A673 (cell line): ENCODE measurements at places on chromosomes 6 and 20. TPM values are rescaled to one million over a fixed set of nuclear protein-coding genes. Genes with fewer than 3 reads are reported as not detected.

- no peak overlapping the region for H3K4me3 ChIP-seq
- H3K27ac ChIP-seq, result no peak overlapping the region
Observed at GRCh38 chr6:68575765-68576439, 59.2 kb upstream of the ADGRB3 start.

DNA sequence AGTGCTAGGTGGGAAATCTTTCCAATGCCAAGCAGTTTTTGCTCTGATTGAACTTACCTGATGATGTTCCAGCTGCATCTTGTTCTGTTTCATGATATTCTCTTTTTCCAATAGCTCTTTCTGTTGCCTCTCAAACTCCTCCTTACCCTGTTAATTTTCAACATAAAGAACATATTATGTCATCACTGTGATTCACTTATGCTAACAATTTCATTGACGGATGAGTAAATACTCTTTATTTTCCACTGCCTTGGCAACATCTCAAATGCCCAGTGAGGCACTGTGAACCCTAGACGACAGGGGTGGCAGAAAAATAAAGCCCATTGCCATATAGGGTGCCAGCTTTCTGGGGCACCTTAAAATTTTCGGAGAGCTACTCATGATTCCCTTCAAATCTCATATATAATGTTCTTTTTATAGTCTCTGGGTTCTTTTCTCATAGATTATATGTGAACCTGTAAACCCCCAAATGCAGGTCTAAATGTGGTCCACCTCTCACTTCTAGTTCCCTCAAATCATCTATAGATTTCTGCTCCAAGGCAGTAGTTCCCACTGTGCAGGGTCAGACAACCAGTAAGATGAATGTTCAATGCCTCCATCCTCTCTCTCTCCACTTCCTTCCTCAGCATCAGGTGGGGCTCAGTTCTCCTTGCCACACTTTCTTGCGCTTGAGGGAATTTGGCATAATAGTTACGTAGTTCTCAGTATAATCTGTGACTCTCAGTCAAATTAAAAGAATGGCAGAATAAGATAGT lies 44.1 kb downstream of the NEDD9 start:
- no peak overlapping the region for H3K4me3 ChIP-seq
- H3K27ac ChIP-seq, result no peak overlapping the region
- DNase-seq, result no peak
- peaks cover 4% of the 10 kb centered on the region for H3K4me1 ChIP-seq

DNA sequence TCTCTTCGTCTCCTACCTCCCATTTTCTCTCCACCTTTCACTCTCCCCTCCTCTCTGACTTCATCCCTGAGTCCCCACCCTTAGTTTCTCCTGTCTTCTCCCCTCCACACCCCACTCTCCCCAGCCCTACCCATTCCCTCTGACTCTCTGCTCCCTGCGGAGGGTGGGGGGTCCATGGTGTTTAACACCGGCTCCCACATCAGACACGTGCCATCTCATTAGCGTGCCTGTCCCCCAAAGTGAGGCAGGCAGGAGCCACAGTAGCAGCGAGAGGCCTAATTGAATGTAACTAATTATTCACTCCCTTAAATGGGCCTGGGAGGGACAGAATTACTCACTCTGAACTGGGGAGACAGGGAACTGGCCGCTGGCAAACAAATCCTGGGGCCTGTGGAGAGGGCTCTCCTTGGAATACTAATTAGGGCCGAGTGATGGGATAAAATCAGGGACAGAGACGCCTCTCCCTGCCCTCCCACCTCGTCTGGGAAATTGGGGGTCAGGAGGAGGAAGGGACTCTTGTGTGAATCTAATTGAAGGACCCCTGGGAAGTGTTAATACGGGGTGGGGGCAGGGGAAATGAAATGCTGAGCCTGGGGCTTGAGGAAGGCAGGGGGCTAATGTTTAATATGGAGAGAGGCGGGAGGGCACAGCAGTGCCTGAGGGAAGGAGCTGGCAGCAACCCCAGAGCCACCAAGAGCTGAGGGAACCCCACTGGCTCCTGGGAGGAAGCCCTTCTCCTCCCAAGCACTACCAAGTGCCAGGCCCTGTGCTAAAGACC lies 17.9 kb downstream of the CD40 start:
- H3K27me3 ChIP-seq, result peaks cover 5% of the 10 kb centered on the region
- H3K36me3 ChIP-seq, result no peaks in the 10 kb centered on the region
- no peak overlapping the region for H3K4me3 ChIP-seq
- DNase-seq, result no peak

DNA sequence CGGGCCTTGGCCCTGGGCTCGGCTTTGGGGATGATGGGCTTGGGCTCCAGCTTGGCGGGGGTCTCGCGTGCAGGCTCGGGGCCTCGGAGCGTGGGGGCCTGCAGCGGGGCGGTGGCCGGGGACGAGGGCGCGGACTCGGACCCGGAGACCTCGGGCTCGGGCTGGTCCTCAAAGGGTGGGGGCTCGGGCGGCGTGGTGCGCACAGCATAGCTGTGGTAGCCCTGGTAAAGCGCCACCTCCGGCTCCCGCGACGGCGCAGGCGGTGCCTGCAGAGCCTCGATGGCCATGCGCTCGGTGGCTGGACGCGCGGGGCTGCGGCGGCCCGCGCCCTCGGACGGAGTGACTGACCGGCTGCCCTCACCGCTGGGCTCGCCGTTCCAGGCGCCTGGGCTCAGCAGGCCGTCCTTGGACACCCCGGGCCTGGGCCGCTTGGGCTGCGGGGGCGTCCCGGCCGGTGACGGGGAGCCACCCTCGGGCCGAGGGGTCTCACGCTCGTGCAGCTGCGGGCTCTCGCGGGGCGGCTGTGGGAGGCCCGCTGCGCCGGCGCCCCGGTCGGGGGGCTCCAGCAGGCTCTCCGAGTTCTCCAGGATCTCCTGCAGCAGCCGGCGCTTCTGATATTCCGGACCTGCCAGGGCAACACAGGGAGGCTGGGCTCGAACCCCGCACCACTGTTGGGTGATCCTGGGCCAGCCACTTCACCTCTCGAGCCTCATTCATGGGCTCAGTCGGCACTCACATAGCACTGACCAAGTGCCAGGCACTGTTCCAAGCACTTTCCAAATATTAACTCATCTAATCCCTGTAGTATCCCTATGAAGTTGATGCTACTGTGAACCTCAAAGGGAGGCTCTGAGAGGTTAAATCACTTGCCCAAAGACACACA lies 71.0 kb downstream of the JPH2 start:
- no peaks in the 10 kb centered on the region for H3K4me1 ChIP-seq
- H3K4me3 ChIP-seq, result no peak overlapping the region
- H3K27ac ChIP-seq, result no peak overlapping the region
- no peaks in the 10 kb centered on the region for H3K27me3 ChIP-seq
- DNase-seq, result no peak

DNA sequence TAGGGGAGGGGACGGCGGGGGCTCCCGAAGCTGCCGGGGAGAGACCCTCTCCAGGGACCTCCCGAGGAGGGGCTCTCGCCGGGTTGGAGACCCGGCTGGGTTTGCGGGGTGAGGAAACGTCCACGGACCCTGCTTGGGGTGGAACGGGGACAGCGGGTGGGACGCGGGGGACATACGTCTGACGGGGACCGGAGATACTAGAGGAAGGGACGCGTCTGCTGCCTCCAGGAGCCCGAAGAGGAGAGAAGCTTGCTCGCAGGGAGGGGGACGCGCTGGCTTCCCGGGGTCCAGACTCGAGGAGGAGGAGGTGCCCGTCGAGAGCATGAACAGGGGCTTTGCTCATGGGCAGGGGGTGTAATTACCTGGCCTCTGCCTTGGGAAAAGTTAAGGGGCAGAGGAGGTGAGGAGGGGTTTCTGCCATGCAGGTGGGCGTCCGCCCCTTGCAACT lies 593 bp downstream of the DNMT3B start:
- H3K27ac ChIP-seq, result peak overlapping the region; percentile 37
- H3K36me3 ChIP-seq, result no peaks in the 10 kb centered on the region
- H3K4me3 ChIP-seq, result peak overlapping the region; percentile 88
- no peaks in the 10 kb centered on the region for H3K27me3 ChIP-seq
- H3K4me1 ChIP-seq, result peaks cover 13% of the 10 kb centered on the region

DNA sequence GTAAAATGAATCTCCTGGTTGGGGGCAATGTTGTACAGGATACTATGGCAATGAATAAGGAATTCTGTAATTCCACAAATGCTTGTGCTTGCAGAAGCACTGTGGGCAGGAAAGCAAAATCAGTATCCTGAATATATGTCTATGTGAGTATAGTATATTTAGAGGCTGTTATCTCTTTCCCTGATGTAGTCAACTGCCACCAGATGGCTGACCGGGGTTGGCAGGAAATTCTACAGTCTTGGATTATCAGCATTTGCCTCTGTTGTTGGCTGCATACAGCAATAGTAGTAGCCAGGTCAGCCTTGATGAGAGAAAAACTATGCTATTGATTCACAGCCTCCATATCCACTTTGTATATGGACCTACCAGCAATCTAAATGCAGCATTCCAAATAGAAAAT lies 425.1 kb upstream of the JAG1 start:
- no peak overlapping the region for H3K27ac ChIP-seq
- no peak for DNase-seq
- H3K4me3 ChIP-seq, result no peak overlapping the region
- no peaks in the 10 kb centered on the region for H3K36me3 ChIP-seq

DNA sequence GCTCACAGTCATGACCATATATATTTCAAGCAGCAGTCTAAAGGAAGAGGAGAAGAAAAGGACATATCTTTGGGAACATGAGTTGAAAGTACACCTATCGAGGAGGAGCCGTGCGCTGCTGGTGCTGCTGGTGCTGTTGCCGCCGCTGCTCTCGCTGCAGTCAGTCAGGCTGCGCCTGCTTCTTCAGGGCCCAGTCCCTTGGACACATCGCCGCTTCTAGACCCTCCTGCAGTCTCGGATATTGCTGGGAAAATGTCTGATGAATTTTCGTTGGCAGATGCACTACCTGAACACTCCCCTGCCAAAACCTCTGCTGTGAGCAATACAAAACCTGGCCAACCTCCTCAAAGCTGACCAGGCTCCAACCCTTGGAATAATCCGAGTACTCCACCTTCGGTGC lies 8.2 kb upstream of the ASCC3 start:
- no peak overlapping the region for H3K4me3 ChIP-seq
- no peak for DNase-seq
- H3K27me3 ChIP-seq, result no peaks in the 10 kb centered on the region

GRCh38 chr20:47183367-47183766 lies 173.1 kb downstream of the ZMYND8 start:
- H3K36me3 ChIP-seq, result no peaks in the 10 kb centered on the region
- no peaks in the 10 kb centered on the region for H3K4me1 ChIP-seq
- no peak overlapping the region for H3K4me3 ChIP-seq
- no peak overlapping the region for H3K27ac ChIP-seq
- H3K27me3 ChIP-seq, result peaks cover 2% of the 10 kb centered on the region

DNA sequence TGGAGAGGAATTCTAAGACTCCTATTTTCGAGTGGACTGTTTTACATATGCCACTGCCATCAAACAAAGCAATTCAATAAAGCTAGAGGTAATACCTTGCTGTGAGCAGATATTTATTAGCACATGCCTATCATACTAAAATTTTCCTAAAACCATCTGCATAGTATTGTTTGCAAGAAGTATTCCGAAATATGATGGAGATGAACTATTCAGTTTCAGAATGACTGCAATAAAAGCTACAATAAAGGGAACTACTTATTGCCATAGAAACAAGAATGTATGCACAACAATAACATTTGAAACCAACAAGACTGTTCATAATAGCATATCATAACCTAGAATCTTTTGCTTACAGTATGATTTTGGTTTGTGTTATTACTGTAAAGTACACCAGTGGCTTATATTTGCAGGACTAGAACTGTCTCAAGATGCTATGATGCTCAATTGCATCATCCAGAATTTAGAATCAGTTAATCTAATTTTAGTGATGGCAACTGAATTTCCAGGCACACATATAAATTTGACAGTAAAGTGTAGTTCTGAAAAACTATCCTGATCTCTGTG lies 144.3 kb downstream of the GRIK2 start:
- DNase-seq, result no peak
- H3K36me3 ChIP-seq, result no peaks in the 10 kb centered on the region
- H3K4me1 ChIP-seq, result peaks cover 5% of the 10 kb centered on the region
- no peak overlapping the region for H3K27ac ChIP-seq
- H3K4me3 ChIP-seq, result no peak overlapping the region

DNA sequence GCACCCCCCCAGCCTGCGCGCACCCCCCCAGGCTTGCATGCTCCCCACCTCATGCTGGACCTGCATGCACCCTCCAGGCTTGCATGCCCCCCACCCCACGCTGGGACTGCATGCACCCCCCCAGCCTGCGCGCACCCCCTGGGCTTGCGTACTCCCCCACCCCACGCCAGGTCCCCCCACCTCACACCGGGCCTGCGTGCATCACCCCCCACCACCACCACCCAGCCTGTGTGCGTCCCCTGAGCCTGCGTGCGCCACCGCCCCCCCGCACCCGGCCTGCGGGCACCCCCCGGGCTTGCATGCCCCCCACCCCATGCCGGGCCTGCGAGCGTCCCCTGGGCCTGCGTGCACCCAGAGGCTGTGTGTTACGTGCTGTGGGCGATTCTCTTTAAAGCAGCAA lies 61.0 kb upstream of the SLCO4A1 start:
- peaks cover 3% of the 10 kb centered on the region for H3K4me1 ChIP-seq
- no peak overlapping the region for H3K4me3 ChIP-seq
- no peak for DNase-seq
- H3K36me3 ChIP-seq, result no peaks in the 10 kb centered on the region
- H3K27me3 ChIP-seq, result peaks cover 82% of the 10 kb centered on the region

DNA sequence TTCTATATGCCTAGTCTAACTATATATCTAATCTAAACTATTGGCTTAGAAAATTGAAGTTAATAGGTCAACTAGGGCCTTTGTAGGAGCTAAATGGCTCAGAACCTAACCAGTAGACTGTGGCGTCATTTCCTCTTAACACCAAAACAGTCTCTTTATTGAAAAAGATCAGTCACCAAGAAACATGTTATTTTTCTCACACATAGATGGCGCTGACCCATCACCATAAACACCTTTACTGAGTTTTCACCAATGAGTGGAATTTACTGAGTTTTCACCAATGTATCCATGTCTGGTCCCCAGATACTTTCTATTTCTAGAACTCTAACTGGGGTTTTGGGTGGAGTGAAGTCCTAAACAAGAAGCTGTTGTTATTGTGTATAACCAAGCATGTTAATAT lies 636.0 kb downstream of the BCKDHB start:
- DNase-seq, result peak; percentile 85
- H3K27me3 ChIP-seq, result no peaks in the 10 kb centered on the region
- no peak overlapping the region for H3K27ac ChIP-seq
- H3K36me3 ChIP-seq, result no peaks in the 10 kb centered on the region
- no peak overlapping the region for H3K4me3 ChIP-seq

GRCh38 chr20:6074145-6074561 lies 20.3 kb upstream of the LRRN4 start:
- no peaks in the 10 kb centered on the region for H3K27me3 ChIP-seq
- H3K27ac ChIP-seq, result no peak overlapping the region
- DNase-seq, result peak; percentile 26
- H3K4me1 ChIP-seq, result peaks cover 7% of the 10 kb centered on the region

GRCh38 chr6:111564482-111564945 lies 41.2 kb downstream of the TRAF3IP2 start:
- no peaks in the 10 kb centered on the region for H3K36me3 ChIP-seq
- H3K4me3 ChIP-seq, result no peak overlapping the region
- no peaks in the 10 kb centered on the region for H3K27me3 ChIP-seq
- peak overlapping the region; percentile 67 for H3K27ac ChIP-seq
- peaks cover 53% of the 10 kb centered on the region for H3K4me1 ChIP-seq
- DNase-seq, result no peak

The SLC22A2 gene
- not detected in 2 replicates for total RNA-seq

The IL22RA2 gene
- not detected in 2 replicates for total RNA-seq

The LINC00237 gene
- total RNA-seq, result not detected in 2 replicates

The ZNF311 gene
- 0.84 and 0.92 TPM in 2 replicates for total RNA-seq

The GSTA3 gene
- total RNA-seq, result not detected in 2 replicates

The TNF gene
- total RNA-seq, result 0.17 and 0.42 TPM in 2 replicates

The COL21A1 gene
- 49.0 and 51.6 TPM in 2 replicates for total RNA-seq

The C6orf132 gene
- 0.04 and 0.15 TPM in 2 replicates for total RNA-seq

The GZF1 gene
- 13.7 and 14.0 TPM in 2 replicates for total RNA-seq

The SMPD2 gene
- 8.6 and 11.6 TPM in 2 replicates for total RNA-seq

The HFE gene
- 7.8 and 11.5 TPM in 2 replicates for total RNA-seq

The GRM1 gene
- total RNA-seq, result 0.11 and 0.15 TPM in 2 replicates
